ENCODE measurements at places on chromosomes 7 and 10. TPM values are rescaled to one million over a fixed set of nuclear protein-coding genes. Genes with fewer than 3 reads are reported as not detected.

ANLN gene
- 63.6 TPM for total RNA-seq

MSRB2 gene
- 15.5 TPM for total RNA-seq

DGKI gene
- 0.19 TPM for total RNA-seq

ABCC2 gene
- 103 TPM for total RNA-seq

RAPGEF5 gene
- total RNA-seq, result 0.06 TPM

IGFBP3 gene
- total RNA-seq, result 123 TPM

CALML3 gene
- not detected for total RNA-seq

CPXM2 gene
- not detected for total RNA-seq

NUTM2B gene
- 0.19 TPM for total RNA-seq

PTPRN2 gene
- 0.69 TPM for total RNA-seq

UPK3BL2 gene
- total RNA-seq, result 3.4 TPM

IFIT1 gene
- 5.4 TPM for total RNA-seq

PRKCQ gene
- 4.1 TPM for total RNA-seq

BTBD16 gene
- 0.66 TPM for total RNA-seq

ENTPD1 gene
- total RNA-seq, result 0.07 TPM

GPAM gene
- total RNA-seq, result 5.5 TPM

CTBP2 gene
- 107 TPM for total RNA-seq

GNA12 gene
- total RNA-seq, result 41.3 TPM
